GM06990 (cell line): ENCODE measurements at places on chromosomes 5 and 9.

DNA sequence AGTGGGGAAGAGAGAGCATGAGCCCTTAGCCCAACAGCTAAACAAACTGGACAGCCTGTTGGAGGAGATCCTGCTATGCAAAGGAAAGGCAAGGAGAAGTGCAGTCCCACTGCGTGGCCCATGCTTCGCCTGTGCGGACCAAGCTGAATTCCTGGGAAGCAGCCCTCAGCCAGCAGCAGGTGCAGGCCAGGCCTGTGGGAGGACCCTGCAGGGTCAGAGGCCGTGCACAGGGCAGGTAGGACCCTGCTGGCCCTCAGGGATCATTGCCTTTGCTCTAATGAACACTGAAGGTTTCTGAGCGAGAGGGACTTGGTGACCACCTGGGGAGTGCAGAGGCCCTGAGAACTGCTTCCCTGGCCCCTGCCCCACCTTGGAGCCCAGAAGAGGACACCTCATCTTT is 6.0 kb upstream of the SLC6A19 start:
- DNase-seq, result no peak

- DNase-seq, result no peak
Measured at GRCh38 chr5:107248066-107248695, 422.6 kb downstream of the EFNA5 start.

GRCh38 chr5:181173027-181173419 is 25.6 kb downstream of the OR2V2 start:
- no peak for DNase-seq

GRCh38 chr9:35051069-35051967 is 21.1 kb downstream of the VCP start:
- DNase-seq, result no peak

- DNase-seq, result no peak
Measured at GRCh38 chr9:104635456-104635855, 17.5 kb upstream of the OR13C9 start.

DNA sequence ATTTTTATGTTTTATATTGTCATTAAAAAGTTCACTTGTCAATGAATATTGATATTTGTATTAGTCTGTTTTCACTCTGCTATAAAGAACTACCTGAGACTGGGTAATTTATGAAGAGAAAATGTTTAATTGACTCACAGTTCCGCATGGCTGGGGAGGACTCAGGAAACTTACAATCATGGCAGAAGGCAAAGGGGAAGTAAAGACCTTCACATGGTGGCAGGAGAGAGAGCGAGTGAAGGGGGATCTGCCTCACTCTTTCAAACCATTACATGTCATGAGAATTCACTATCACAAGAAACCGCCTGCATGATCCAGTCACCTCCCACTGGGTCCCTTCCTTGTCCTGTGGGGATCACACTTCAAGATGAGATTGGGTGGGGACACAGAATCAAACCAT is 27.4 kb downstream of the SRD5A1 start:
- DNase-seq, result no peak

DNA sequence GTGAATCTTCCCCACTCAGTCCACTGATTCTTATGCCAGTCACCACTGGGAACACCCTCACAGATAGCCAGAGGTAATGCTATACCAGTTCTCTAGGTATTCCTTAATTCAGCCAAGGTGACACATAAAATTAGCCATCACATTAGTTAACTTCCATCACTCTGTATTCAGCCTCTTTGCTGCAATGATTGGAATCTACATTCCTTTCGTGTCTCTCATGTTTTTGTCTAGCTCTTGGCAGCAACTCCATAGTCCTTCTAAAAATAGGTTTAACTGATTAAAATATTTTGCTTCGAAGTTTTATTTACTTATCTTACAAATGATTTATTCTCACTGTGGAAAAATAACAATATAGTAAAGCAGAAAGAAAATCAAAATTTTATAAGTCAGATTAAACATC is 19.6 kb upstream of the RNF20 start:
- DNase-seq, result no peak

GRCh38 chr5:5583832-5584231 is 161.4 kb downstream of the ICE1 start:
- DNase-seq, result no peak

- DNase-seq, result no peak
Measured at GRCh38 chr9:70049236-70049635, 5.6 kb downstream of the MAMDC2 start.

GRCh38 chr5:93161661-93162654 is 419.1 kb downstream of the NR2F1-AS1 start:
- DNase-seq, result no peak
